ENCODE measurements at places on chromosomes 13 and 19.

- no peak for DNase-seq
These were observed 99.2 kb downstream of the GADD45B start for GRCh38 chr19:2574971-2575630.

- DNase-seq = no peak
These were observed 333.1 kb downstream of the GPC6 start for GRCh38 chr13:93559718-93560117.

- no peak for DNase-seq
These were observed 13.0 kb upstream of the SIGLEC11 start for GRCh38 chr19:49973987-49974386.

DNA sequence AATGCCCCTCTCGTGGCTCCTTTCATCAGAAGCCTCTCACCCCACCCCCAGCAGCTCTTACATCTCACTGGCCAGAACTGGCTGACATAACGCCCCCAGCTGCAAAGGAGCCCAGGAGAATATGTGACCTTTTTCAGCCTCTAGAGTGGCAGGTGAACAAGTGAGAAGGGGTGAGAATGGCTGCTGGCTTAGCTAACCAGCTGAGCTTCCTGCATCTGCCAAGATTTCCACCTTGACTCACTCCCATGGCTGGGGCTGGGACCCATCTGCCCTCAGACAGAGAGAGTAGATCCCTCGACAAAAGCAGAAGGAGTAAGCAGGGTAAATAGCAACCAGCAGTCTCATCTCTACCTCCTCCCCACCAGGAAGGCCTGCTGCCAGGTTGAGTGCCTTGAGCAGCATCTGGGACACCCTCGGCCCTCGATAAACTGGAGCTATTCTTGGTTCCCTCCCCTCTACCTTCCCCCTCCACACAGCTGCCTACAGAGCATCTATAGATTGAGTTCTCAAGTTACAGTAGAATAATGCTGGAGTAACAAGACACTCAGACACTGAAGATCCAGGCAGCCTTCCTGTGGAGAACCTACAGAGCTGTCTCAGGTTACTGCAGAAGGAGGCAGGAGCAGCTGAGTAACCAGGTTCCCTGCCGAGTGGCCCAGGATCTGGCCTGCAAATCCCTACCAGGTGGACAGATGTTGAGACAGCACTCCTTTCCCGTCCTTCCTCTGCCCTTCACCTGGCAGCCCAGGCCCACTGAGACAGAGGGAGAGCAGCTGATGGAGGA, 15.5 kb downstream of the KASH5 start:
- no peak for DNase-seq

GRCh38 chr19:10292789-10293636, 3.3 kb downstream of the ICAM5 start:
- no peak for DNase-seq

DNA sequence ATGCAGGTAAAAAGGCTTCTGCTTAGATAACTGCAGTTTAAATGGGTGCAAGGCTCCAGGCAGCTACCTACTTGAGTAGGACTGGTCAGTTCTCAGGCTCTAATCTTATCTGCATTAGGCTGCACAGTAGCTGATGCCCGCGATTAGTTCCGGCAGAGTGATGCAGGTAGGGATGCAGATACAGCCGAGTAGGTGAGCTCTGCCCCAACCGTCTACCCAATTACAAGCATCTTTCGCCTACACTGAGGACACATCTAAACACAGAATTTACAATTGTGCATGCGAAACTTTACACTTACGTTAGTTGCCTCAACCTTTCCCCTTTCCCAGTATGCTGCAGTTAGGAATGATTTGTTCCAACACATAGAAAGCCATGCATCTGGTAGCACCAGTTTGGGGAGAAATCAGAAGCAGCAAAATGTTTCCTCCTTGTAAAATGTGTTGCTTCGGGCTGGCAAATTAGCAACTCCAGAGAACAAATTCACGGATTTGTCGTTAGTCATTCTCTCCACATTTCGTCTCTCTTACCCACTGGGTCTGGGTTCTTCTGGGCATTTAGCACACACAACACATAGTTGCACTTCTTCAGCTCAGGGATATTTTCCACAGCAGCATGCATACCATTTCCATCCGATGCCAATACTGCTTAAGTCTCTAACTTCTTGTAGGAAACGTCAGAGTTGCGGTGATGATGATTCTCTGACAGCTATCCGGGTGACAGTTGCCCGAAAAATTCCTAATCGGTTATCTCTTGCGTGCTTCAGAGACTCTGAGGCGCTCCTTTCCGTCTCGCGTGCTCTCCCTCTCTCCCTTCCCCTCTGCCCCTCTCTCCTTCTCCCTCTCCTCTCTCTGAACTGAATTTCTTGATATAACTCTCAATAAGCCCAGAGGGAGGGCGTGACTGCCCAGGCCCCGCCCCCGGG, at the start of gene PCDH9:
Gene PCDH9, minus strand, starts transcription at position 856 of the 923 bp plus-strand sequence. CDS start 1,896 bp downstream, outside the sequence.
- DNase-seq = no peak

DNA sequence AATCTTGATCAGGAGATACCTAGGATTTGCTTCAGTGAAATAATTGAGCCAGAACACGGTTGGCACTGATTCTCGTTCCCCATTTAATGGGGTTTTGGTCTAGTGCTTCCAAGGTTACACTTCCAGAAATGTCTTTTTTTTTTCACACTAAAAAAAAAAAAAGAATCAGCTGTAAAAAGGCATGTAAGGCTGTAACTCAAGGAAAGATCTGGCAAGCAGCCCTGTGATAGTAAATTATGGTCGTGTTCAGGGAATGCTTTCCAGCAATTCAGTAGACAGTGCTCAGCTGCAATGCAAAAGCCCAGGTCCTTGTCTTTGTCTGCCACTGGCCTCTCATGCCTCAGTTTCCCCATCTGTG, 27.2 kb upstream of the NDUFS7 start:
- DNase-seq = no peak

DNA sequence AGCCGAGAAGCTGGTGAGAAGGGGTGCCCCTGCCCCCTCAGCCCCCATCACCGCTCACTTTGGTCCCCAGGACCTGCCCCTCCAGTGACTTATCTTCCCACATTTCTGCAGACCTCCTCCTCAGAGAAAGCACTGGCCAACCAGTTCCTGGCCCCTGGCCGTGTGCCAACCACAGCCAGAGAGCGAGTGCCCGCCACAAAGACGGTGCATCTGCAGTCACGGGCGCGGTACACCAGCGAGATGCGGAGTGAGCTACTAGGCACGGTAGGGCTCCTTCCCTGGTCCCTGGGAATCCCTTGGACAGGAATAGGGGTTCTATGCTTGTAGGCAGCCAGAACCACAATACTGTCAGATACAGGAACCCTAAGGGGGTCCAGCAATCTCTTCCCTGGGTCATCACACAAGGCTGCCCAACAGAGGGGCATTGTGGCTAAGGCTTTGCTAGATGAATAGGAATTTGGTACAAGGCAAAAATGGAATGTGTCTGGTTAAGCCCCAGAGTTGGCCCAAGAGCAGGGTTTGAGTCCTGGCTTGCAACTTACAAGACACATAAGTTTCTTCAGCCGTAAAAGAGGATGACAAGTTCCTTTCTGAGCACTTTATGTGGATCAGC, 1.0 kb downstream of the USE1 start:
- no peak for DNase-seq

- peak; percentile 39 for DNase-seq
These were observed 18.1 kb downstream of the SLC7A1 start for GRCh38 chr13:29577136-29578051.

GRCh38 chr13:107461751-107462150, 753.6 kb downstream of the LIG4 start:
- peak; percentile 47 for DNase-seq

DNA sequence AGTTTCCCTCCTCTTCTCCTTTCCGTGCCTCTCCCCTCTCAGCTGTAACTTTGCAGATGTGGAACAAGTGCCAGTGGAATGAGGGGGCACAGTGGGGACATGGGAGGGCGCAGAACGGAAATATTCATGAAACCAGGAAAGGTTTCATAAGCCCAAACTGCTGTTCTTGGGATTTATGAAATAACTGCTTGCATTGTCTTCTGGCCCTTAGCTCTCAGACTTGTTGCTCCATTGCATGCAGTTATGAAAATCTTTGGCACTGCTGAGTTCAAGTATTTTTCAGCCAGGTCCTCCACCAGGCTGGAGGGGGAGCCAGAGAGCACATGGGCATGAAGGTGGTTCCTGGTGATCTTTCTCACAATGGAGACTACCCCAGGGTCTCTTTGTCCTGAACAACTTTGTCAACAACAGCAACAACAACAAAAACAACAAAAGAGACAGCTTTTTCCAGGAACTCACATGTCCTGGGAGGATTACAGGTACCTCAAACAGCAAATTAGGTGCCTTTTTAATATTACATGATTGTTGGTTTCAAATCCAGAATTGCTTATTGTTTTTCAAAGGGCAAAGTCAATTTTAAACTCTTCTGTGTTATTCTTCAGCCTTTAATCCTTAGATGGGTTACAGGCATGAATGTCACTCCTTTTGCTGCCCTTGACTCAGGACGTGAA, 1.5 kb downstream of the RGCC start:
- DNase-seq = peak; percentile 31

GRCh38 chr13:53079691-53080090, 51.1 kb downstream of the OLFM4 start:
- no peak for DNase-seq

GRCh38 chr13:78265098-78265497, 338.3 kb downstream of the POU4F1 start:
- DNase-seq = no peak
